Stimulated activated CD8-positive, alpha-beta memory T cell treated with anti-CD3 and anti-CD28 coated beads, Interleukin-4, amount 100 ng/mL, for 4 hours (primary cell): ENCODE measurements at places on chromosomes 6 and 20.

- DNase-seq, result peak; percentile 29
Observed at GRCh38 chr6:41548098-41548840, 2.1 kb downstream of the FOXP4 start.

GRCh38 chr20:50598074-50598473, 87.9 kb downstream of the PTPN1 start:
- no peak for DNase-seq

GRCh38 chr6:112178846-112179245, 75.5 kb downstream of the LAMA4 start:
- DNase-seq, result no peak

GRCh38 chr20:7776148-7776547, 164.1 kb downstream of the HAO1 start:
- no peak for DNase-seq

- DNase-seq, result no peak
Observed at GRCh38 chr20:22963581-22963980, 71.5 kb upstream of the SSTR4 start.

- no peak for DNase-seq
Observed at GRCh38 chr6:9087470-9087869, 652.1 kb upstream of the SLC35B3 start.

DNA sequence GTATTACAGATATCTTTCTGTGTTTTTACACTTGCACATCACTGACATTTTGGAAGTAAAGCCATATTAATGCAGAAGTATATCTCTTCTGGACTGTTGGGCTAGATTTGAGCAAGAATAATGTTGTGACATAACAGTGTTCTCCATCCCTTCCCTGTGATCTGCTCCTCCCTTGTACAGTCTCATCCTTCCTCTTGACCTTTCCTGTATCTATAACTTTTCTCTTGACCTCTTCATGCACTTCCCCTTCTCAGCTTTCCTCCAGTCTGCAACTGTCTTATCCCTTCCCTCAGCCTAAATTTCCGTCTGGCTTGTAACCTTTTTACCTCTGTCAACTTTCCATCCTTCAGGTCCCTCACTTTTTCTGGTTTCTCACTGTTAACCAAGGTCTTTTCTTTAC, 29.8 kb downstream of the NCOA3 start:
- no peak for DNase-seq

DNA sequence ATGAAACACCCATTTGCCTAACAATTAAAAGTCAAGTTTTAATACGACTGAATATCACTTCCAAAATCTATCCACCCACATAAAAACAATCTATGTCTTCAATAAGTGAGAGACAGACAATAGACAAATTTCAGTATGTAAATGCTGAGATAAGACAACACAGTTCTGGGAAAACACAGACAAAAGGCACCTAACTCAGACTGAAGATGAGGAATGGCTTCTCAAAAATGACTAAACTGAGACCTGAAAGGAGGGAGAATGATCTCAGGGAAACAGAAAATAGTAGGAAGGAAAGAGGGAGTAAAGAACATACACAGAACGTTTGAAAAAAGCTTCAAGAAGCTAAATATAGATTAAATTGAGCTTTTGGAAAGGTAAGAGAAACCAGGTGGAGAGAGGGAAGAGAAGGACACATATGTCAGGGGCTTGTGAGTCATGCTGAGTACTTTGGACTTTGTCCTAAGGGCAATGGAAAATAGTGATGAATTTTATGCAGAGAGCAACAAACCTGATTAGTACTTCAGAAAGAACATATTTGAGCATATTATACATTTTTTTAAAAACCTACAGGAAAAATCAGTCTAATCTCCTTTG, 16.1 kb downstream of the LMBRD1 start:
- DNase-seq, result no peak

DNA sequence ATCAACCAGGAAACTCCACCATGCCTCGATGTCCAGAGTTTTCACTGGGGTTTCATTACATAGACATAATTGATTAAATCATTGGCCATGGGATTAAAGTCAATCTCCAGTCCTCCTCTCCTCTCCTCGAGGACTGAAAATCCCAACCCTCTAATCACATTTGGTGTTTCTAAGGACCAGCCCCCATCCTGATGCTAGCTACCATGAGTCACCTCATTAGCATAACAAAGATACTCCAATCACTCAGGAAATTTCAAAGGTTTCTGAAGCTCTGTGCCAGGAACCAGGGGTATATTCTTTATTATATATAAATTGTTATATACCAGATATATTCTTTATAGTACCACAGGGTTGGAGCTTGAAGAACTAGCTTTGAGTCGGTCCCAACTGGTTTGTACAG, 212.9 kb upstream of the PRND start:
- no peak for DNase-seq

GRCh38 chr6:46103441-46104115, 26.2 kb upstream of the ENPP4 start:
- no peak for DNase-seq

DNA sequence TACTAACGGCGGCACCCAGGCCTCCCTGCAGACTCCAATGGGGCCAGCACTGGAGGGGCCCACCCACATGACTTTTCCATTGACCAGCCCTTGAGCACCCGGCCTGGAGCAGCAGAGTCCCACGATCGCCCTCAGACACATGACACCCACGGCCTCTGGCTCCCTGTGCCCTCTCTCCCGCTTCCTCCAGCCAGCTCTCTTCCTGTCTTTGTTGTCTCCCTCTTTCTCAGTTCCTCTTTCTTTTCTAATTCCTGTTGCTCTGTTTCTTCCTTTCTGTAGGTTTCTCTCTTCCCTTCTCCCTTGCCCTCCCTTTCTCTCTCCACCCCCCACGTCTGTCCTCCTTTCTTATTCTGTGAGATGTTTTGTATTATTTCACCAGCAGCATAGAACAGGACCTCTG, 26.1 kb upstream of the FANCE start:
- DNase-seq, result no peak

GRCh38 chr6:158321960-158322359, 9.7 kb downstream of the TULP4 start:
- DNase-seq, result no peak

DNA sequence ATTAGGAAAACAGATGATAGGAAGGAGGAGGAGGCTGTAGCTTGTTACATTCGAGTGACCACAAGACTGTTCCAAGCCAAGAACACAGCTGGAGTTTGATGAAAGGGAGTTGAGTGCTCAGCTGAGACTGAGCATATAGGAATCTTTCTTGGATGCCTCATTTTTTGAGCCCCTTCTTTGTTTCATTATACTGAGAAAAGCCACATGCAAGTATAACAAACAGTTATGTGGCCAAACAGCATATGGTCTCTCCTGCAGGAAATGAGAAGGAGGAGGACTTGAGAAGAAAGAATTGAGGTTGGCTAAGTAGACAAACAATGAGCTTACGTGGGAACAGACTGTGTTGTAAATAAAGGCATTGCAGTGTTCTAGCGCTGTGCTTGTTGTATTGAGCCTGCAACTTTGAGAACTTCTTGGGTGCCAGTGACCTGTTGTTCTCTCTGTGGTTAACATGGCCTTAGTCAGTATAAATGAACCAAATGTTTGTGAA, 78.3 kb downstream of the AKAP7 start:
- no peak for DNase-seq
